ENCODE measurements at places on chromosomes 6 and 20. TPM values are rescaled to one million over a fixed set of nuclear protein-coding genes. Genes with fewer than 3 reads are reported as not detected.

The MEP1A gene
- total RNA-seq: not detected

The SNX5 gene
- 81.0 TPM for total RNA-seq

The SPATA25 gene
- 1.6 TPM for total RNA-seq

The PDYN gene
- total RNA-seq: 35.5 TPM

The LY6G5C gene
- 2.5 TPM for total RNA-seq

The MTCH1 gene
- total RNA-seq: 201 TPM

The NECAB3 gene
- 32.3 TPM for total RNA-seq

Data from diencephalon (tissue), 1 donor.